ENCODE measurements at places on chromosomes 12 and 14.

DNA sequence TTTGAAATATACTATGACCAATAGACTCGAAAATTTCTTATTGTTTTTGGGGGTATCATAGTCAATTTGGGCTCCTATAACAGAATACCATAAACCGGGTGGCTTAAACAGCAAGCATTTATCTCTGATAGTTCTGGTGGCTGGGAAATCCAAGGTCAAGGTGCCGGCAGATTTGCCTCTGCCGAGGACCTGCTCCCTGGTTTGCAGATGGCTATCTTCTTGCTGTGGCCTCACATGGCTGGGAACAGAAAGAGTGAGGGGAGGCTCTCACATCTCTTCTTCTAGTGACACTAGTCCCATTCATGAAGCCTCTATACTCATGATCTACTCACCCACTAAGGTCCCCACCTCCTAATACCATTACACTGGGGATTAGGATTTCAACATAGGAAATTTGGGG lies 70.7 kb downstream of the BORCS5 start:
- DNase-seq = no peak

DNA sequence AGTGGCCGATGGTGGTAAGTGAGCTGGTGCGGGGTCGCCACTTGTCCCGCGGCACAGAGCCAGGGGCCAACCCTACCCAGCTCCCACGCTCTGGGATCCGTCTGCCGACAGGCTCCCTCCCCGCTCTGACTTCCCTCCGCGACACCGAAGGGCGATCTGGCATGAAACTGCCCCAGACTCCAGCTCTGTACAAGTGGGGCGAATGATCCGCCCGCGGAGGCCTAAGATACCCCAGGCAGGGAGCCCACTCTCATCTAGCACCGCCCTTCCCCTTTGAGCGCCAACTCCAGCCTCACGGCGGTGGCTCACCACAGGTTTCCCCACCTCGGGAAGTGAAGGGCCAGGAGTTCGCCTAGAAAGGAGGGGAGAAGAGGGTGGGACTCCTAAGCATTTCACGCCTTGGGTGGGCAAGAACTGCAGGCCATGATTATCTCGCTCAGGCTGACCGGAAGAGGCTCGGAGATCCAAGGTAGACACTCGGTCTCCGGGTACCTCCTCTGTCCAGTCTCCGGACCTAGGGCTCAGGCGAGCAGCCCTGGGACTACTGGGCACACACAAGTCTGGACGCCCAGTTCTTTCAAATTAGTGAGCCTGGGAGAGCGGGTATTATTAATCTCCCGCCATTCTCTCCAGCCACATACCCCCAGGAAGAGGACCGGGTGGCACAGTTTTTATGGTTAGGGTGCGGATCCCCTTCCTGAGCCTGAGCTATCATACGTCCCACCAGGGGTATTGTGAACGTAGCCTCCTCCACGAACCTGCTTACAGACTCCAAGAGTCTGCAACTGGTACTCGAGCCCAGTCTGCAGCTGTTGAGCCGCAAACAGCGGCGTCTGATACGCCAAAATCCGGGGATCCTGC lies 849 bp downstream of the WNT1 start:
- no peak for DNase-seq

- no peak for DNase-seq
These were observed 51.1 kb downstream of the CALM1 start for GRCh38 chr14:90447720-90448497.

DNA sequence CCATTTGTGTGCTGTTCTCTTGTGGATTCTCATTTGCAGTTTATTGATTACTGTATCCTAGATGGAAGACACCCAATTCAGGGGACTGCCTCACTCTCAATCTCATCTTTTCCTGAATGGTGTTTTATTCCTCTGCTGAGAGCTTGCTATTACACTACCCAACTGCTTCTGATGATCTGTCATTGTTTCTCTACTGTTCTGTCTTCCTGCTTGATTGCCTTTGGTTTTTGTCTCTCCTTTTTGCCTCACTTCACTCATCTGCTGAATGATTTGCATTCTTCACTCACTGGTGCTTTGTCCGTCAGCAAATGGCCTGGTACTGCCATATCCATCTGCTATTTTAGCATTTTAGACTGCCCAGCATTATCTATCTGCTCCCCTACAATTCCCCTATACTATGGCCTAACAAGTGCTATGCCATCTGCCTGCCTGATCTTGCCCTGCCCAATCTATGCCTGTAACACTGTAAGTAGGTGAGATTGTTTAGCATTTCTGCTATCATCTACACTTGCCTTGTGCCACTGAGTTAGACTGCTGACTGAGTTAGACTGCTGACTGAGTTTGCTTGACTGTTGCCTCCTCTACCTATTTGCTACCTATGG lies 335.1 kb downstream of the GPHN start:
- DNase-seq = no peak

DNA sequence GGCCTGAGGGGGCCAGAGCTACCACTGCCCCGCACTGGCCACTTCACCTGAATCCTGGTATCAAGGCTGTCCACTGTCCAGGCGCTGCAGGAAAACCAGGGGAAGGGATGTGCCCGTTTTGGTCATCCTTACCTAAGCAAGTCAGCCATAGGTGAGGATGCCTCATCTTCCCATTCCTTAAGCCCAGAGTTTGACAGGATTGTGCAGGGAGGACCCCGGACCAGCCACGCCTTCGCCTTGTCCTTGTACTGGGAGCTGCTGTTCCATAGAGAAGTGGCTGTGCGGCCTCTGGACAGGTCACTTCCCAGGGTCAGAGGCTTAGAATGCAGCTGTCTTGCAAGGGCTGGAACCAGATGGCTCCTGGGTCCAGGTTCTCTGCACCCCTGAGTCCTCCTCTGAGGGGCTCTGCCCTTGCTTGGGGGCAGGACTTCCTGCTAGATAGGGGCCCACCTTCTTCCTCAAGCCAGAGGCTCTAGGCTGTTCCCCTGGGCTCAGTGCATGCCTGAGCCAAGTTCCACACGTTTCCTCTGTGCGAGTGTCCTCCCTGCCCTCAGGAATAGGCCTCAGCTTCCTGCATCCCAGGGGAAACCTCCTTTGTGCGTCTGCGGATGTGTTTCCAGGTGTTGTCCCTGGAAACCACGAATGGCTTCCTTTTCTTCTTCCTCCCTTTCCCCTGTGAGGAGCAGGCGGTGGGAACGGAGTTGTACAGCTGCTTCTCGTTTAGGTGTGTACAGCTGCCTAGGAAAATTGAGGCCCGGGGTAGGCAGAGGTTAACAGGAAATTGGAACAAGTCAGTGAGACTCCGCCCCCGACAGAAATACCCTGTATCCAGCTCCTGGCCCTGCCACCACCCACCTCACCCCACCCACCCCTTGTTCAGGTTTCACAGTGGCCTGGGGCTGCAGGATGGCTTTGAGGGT lies 54.3 kb upstream of the RIN3 start:
- DNase-seq = no peak

DNA sequence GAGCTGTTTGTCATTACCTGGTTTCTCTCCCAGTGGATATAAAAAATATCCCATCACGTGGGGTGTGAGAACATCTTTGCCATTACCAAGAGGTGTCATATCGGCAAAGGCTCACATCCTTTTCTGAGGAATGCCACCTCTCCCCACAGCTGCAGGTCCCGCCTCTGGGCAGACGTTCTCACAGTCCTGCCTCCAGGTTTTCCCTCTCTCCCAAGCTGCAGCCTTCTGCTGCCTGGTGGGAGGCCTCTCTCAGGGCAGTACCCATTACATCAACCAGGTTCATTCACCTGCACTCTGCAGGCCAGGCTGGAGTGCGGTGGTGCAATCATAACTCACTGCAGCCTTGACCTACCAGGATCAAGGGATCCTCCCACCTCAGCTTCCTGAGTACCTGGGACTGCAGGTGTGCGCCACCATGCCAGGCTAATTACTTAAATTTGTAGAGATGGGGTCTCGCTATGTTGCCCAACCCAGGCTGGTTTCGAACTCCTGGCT lies 15.0 kb upstream of the TMEM119 start:
- DNase-seq = no peak

DNA sequence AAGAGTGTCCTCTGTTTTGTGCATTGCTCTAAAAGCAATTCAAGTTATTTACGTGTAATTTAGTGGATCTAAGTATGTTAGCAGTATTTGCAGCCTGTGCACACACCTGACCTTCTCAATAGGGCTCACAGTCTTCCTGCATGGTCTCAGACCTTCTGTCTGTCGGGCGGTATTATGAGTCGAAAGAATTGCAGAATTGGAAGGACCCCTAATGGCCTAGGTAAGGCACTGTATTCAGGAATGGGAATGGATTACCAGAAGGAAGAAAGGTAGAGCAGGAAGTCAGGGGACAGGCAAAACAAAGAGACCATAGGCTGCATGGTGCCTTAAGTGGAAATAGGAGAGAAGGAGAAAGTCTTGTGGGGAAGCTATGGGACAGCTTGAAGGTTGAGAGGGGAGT lies 341.6 kb downstream of the VRK1 start:
- DNase-seq = no peak

DNA sequence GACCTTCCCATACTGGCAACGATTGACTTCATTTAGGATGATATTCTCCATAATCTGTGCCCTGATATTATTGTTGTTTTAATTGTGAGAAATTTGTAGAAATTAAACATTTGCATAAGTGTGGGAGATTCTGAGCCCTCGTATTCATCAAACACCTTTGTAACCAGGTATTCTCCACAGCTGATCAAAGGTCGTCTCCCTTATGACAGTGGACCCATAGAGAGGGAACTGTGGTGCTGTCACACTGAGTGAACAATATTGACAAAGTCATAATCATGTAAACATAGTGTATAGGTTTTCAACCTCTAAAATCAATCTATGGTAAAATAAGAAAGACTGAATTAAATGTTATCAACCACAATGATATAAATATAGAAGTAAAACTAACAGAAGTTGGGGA lies 14.9 kb upstream of the PLEKHG3 start:
- no peak for DNase-seq

GRCh38 chr12:131907379-131908091 lies 13.1 kb downstream of the ULK1 start:
- DNase-seq = no peak

- no peak for DNase-seq
These were observed 232.6 kb upstream of the TBX3 start for GRCh38 chr12:114916541-114916940.

DNA sequence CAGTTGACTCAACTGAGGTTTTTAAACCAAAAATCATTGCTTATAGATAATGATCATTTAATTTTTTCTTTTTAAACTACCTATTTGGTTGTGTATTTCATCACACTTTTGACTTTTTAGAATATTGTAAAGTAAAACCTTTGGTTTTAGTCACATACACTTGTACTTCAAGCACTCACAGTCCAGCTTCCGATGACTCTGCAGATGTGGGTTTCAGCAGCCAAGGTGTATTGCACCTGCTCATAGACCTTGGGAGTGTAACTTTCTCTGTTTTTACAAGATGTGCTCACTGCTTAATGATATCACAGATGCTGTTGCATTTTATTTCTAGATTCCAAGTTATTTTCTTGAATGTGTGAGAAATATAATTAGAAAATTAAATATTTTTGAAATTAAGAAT lies 188.3 kb upstream of the SLC38A2 start:
- no peak for DNase-seq

DNA sequence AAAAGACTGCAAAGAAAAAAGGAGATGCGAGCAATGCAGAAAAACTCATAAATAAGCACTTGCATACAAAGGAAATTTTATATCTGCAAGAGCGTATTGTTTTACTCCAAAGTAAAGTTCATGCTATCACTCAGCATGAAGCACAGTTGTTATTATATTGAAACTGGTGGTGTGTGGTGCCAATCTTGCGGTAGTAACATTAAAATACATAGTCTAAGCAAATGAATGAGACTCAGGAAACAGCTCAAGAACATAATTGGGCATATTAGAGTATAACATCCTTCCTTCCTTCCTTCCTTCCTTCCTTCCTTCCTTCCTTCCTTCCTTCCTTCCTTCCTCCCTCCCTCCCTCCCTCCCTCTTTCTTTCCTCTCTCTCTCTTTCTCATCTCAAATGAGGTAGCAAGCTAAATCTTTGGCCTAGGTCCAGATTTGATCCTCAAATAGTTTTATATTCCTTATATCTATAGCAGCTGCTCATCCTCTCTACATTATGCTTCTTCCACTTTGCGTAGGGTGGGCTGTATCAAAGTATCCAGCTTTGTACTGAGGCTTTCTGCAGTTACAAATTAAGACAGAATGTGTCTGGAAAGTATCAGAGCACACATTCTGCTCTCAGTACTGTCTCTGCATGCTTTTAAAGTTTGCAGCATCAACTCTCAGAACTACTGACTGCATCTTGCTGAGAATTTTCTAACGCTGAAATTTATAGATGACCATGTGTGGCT lies 718.3 kb downstream of the RERGL start:
- no peak for DNase-seq

DNA sequence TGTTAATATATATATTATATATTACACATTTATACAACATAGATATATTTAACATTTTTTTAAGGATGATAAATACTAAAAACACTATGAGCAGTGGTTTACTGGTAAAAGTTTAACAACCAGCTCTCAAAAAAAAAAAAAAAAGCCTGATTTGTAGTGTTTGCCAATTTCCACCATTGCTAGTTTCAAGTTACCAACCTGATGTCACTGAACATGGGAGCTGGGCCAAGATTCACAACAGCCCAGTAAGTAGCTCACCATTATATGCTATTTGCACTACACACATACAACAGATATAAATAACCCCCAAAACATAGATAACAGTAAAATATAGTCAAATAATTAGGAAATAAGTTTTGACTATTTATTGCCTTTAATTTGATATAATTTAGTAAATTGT lies 28.9 kb upstream of the TMX1 start:
- no peak for DNase-seq

GRCh38 chr14:35331605-35332516 lies 39.7 kb downstream of the PSMA6 start:
- DNase-seq = no peak

All from neural crest cell (in vitro differentiated cells).